ENCODE measurements at places on chromosomes 6 and 20.

- no peak for DNase-seq
Observed at GRCh38 chr6:20927130-20927860, 393.0 kb downstream of the CDKAL1 start.

GRCh38 chr6:35829306-35829705, 24.2 kb downstream of the LHFPL5 start:
- no peak for DNase-seq

GRCh38 chr6:868201-868600, 175.3 kb upstream of the EXOC2 start:
- no peak for DNase-seq

DNA sequence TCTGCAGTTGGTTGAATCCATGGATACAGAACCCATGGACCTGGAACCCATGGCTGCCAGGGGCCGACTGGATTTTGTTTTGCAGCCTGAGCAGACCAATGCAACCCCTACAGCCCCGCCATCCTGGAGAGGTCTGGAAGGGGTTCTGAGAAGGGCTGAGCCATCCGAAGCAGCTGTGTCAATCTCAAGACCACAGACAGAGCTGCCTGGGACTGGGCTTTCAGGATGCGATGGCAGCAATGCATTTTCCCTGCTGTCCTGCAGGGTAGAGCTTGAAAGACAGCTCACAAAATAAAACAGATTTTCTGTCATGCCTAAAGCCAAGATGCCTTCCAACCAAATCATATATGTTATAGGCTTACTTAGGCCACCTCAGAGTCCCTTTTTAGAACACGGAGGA, 125.8 kb upstream of the NXT1 start:
- peak; percentile 67 for DNase-seq

GRCh38 chr6:48078120-48078519, 32.9 kb downstream of the PTCHD4 start:
- no peak for DNase-seq

DNA sequence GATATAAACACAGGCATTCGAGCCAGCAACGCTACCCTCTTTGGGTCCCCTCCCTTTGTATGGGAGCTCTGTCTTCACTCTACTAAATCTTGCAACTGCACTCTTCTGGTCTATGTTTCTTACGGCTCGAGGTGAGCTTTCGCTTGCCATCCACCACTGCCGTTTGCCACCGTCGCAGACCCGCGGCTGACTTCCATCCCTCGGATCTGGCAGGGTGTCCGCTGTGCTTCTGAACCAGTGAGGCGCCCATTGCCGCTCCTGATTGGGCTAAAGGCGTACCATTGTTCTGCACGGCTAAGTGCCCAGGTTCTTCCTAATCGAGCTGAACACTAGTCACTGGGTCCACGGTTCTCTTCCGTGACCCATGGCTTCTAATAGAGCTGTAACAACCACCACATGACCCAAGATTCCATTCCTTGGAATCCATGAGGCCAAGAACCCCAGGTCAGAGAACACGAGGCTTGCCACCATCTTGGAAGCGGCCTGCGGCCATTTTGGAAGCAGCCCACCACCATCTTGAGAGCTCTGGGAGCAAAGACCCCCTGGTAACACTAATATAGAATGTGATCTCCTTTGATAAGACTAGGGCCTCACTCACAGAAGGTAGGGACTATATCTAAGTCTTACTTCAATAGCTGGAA, 973 bp downstream of the UBD start:
- no peak for DNase-seq

DNA sequence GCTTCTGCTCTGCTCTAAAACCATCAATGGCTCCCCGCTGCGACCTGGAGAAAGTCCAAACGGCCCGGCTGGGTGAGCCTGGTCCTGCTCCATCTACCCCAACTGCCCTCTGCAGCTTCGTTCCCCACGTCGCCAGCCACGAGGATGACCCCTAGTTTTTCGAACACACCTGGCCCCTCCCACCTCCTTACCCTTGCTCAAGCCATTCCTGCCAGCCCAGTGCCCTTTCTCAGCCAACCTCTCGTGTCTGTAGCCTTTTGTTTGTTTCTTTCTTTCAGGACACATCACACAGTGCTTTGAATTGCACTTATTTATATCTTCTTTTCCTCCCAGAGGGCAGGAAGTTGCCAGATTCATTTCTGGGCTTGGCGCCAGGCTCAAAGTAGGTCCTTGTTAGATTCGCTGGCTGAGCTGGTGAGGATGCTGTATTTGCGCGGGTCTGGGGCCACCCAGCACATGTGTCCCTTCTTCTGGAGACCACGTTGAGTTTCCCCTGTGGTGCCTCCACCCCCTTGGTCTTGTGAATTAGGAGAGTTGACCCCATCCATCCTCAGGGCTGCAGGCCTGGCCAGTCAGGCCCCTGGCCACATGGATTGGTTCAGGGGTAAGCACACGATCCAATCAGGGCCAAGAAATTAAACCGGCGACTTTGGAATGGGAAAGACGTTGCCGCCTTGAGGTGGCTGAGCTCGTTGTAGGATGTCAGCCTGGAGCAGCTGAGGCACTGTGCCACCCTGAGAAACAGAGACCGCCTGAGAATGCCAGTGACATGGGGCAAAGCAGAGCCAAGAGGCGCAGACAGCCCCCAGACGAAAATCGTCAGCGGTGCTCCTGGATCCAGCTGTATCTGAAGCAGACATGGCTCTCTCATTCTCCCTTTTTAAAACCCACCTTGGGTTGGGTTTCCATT, 156.0 kb downstream of the CEBPB start:
- DNase-seq = no peak

GRCh38 chr20:63117661-63118302, 98.1 kb downstream of the YTHDF1 start:
- no peak for DNase-seq

DNA sequence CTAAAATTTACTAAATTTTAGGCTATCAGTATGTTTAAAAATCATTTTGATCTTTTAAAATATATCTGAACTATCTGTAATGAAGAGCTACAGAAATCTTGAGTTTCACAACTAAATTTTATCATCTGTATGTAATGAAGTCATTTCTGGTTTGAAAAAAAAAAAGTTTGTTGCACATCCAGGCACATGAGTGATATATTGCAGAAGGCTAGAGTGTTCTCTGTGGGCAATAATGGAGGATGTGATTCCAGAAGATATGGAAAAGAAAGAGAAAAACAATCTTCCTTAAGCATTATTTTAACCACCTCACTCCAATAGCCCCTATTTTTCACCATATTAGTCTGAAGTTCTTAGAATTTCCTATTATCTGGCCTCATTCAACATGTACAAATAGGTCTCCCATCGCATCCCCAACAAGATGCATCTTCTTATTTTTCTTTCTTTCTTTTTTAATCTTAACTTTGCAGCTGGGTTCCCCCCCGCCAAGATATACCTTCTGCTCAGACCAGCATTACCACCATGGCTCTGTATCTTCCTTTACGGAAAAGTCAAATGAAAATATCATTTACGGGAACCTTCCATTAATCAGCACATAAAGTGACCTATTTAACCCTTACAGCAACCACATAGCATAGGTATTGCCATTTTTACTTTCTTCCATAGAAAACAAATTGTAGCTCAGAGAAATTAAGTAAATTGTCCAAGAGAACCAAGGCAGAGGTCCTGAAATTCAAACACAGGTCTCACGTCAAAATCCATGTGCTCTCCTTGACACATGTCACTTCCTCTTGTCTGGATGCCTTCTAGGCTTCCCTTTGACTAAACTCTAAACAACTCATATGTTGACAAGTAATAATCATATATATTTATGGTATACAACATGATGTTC, 116.9 kb downstream of the KIF13A start:
- no peak for DNase-seq

DNA sequence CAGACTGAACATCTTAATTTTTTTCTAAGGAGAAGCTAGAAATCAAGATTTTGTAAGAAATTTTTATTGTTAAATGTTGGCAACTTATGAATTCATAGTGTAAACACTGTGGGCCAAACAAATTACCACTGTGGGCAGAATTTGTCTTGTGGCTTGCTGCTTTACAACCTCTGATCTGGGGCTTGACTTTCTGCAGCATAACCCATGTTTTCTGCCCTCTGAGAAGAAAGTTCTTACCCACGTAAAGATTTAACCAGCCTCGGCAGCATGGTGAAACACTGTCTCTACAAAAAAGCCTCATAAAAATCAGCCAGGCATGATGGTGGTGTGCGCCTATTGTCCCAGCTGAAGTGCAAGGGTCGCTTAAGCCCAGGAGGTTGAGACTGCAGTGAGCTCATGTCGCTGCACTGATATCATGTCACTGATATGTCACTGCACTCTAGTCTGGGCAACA, 12.9 kb downstream of the ITCH start:
- no peak for DNase-seq

- no peak for DNase-seq
Observed at GRCh38 chr20:49367113-49367512, 89.3 kb upstream of the ZNFX1 start.

- DNase-seq = no peak
Observed at GRCh38 chr6:112470950-112471349, 123.8 kb downstream of the RFPL4B start.
